Psoas muscle (tissue), 8 donors: ENCODE measurements at places on chromosomes 3 and 15. TPM values are rescaled to one million over a fixed set of nuclear protein-coding genes. Genes with fewer than 3 reads are reported as not detected.

DNA sequence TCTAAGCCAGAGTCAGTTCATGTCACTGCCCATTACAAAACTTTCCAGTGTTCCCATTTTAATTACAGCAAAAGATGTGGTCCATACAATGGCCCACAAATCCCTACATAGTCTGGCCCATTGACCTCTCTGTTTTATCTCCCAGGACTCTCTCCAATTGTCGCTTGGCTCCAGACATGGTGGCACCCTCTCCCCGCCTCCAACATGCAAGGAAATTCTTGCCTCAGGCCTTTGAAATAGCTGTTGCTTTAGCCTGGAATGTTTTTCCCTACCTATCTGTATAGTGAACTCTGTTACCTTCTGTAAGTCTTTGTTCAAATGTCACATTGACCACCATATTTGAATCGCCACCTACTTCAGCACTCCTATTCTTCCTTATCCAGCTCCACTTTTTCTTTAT lies 377.3 kb upstream of the MCTP2 start:
- no peaks in the 10 kb centered on the region for H3K4me1 ChIP-seq
- H3K27ac ChIP-seq: no peak overlapping the region
- H3K27me3 ChIP-seq: no peaks in the 10 kb centered on the region
- DNase-seq: no peak
- H3K4me3 ChIP-seq: no peak overlapping the region

DNA sequence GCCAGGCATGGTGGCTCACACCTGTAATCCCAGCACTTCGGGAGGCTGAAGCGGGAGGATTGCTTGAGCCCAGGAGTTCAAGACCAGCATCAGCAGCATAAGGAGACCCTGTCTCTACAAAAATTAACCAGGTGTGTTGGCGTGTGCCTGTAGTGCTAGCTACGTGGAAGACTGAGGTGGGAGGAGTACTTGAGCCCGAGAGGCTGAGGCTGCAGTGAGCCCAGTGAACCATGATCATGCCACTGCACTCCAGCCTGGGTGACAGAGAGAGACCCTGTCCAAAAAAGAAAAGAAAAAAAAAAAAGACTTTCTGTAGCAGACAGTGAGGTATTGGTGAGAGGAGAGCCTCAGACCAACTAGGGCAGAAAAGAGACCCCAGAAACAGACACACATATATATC lies 263.8 kb downstream of the XXYLT1 start:
- no peaks in the 10 kb centered on the region for H3K36me3 ChIP-seq
- H3K4me3 ChIP-seq: no peak overlapping the region
- no peaks in the 10 kb centered on the region for H3K27me3 ChIP-seq
- DNase-seq: no peak
- H3K4me1 ChIP-seq: peaks cover 8% of the 10 kb centered on the region

DNA sequence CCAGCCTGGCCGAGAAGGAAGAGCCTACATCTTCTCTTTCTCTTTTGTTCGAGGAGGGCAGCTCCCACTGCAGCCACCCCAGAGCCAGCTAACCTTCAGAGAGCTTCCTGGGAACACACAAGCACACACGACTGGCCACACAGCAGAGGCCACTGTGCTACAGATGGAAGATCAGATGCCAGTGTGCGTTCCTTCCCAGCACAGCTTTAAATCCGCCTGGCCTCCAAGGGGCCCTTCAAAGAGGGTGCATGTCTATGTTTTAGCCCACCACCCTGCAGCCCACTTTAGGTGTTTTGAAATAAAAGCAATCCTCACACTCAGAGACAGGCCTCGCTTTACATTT lies 12.4 kb downstream of the ALDH1A3 start:
- DNase-seq: no peak
- H3K4me1 ChIP-seq: no peaks in the 10 kb centered on the region
- H3K4me3 ChIP-seq: no peak overlapping the region
- no peaks in the 10 kb centered on the region for H3K27me3 ChIP-seq
- H3K36me3 ChIP-seq: peaks cover 21% of the 10 kb centered on the region

GRCh38 chr3:45579251-45579650 lies 15.3 kb upstream of the LIMD1 start:
- no peak for DNase-seq
- no peak overlapping the region for H3K27ac ChIP-seq
- no peaks in the 10 kb centered on the region for H3K36me3 ChIP-seq
- peaks cover 7% of the 10 kb centered on the region for H3K4me1 ChIP-seq
- no peak overlapping the region for H3K4me3 ChIP-seq
- no peaks in the 10 kb centered on the region for H3K27me3 ChIP-seq

FES gene
- total RNA-seq: 6.7 TPM
